Effector CD4-positive, alpha-beta T cell (primary cell): ENCODE measurements at places on chromosomes 3 and 15.

GRCh38 chr15:73786538-73786937, 33.4 kb upstream of the INSYN1 start:
- DNase-seq = no peak

DNA sequence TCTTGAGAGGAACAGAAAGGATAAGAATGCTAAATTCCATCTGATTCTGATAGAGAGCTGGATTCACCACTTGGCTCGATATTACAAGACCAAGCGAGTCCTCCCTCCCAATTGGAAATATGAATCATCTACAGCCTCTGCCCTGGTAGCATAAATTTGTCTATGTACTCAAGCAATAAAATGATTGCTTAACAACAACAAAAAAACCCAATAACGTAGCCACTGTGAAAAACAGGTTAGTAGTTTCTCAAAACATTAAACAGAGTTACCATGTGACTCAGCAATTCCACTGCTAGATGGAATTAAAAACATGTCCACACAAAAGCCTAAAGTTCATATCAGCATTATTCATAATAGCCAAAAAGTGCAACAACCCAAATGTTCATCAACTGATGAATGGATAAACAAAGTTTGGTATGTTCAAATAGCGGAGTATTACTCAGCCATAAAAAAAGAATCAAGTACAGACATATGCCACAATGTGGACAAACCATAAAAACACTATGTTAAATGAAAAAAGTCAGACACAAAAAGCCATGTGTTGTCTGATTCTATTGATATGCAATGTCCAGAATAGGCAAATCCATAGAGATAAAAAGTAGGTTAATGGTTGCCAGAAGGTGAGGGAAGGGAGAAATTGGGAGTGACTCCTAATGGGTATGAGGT, 16.8 kb downstream of the BCL2L10 start:
- no peak for DNase-seq

- DNase-seq = no peak
These were observed 23.4 kb downstream of the RHOA start for GRCh38 chr3:49388289-49388820.

DNA sequence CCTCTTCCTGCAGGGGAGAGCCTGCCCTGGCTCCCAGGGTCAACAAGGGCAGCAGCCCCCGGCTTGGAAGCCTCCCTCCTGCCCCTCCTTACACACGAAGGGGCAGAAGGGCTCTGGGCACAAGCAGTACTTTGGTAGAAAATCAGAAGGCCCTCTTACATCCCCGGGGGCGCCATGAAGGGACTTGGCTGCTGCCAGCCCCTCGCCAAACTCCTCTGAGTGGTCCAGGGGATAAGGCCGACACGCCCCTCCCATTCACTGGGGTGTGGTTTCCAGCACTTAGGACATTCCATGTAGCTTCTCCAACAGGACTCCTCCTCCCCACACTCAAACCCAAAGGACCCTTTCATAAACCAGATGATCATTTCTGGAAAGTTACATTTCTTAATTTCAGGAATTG, 1.2 kb upstream of the ST8SIA2 start:
- DNase-seq = no peak

- DNase-seq = no peak
These were observed 90.8 kb downstream of the GABRG3 start for GRCh38 chr15:27061739-27062138.

- DNase-seq = no peak
These were observed 48.1 kb upstream of the MAP4 start for GRCh38 chr3:48064292-48064829.

- DNase-seq = no peak
These were observed 79.4 kb upstream of the OSTN start for GRCh38 chr3:191119415-191120295.

GRCh38 chr15:67930720-67931119, 90.9 kb upstream of the RNU6-1 start:
- DNase-seq = no peak

DNA sequence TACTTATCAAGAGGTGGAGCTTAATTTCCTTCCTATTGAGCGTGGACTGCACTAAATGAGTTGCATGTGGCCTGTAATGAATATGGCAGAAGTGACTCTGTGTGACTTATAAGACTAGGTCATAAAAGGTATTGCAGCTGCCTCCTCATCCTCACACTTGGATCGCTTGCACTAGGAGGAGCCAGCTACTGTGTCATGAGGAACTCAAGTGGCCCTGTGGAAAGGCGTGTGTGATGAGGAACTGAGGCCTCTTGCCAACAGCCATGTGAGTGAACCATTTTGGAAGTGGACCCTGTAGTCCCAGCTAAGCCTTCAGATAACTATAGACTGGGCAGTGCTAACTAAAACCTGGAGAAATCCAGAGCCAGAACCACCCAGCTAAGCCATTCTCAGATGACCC, 7.1 kb upstream of the SLC30A4 start:
- DNase-seq = no peak

- DNase-seq = no peak
These were observed 21.0 kb upstream of the CYP11A1 start for GRCh38 chr15:74388363-74388951.

DNA sequence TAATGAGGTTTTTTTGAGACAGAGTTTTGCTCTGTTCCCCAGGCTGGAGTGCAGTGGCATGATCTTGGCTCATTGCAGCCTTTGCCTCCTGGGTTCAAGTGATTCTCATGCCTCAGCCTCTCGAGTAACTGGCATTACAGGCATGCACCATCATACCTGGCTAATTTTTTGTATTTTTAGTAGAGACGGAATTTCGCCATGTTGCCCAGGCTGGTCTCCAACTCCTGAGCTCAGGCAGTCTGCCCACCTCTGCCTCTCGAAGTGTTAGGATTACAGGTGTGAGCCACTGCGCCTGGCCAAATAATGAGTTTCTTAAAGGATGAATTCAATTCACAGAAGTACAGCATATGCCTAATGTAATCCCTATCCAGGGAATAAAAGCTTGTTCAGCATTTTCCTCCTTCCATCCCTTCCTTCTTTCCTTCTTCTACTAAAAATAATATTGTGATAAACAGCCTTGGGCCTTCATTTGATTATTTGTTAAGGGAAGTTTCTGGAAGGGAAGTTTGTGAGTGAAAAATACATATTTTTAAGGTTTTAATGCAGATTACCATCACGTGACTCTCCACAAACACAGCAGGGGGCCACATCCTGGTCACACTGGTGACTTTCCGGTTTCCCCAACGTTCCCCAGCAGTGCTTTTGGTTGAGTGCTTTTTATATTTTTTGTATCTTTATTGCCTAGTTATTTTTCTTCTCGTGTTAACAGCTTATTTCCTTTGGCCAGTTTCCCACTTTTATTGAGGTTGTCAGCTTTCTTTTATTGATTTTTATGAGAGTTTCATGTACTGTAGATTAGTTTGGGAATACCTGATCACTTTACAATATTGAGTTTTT, 116.8 kb downstream of the USP13 start:
- DNase-seq = no peak

DNA sequence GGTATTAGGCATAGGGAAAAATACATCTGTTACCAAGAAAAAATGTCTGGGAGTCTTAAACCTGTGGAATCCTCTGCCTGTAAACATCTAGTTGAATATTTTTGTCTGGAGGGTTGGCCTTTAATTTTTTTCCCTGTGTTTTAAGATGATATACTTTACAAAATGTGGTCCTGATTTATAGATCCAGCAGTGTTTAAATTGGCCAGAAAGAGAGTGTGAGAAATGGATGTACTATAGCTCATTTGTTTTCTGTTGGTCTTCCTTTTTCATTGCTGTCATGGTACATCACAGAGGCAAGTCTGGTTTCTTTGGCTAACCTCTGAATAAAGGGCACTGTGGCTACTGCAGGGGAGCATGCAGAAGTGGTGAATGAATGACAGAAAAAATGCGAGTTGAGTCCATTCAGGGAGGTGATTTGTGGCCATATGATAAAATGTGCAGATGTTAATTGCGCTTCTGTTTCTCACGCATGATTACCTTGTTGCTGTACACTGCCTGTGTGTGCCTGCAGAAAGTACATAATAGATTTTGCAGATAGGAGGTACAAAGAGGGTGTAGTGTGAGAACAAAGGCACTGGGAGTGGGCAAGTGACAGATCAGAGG, 150.0 kb downstream of the NFKBIZ start:
- DNase-seq = no peak

DNA sequence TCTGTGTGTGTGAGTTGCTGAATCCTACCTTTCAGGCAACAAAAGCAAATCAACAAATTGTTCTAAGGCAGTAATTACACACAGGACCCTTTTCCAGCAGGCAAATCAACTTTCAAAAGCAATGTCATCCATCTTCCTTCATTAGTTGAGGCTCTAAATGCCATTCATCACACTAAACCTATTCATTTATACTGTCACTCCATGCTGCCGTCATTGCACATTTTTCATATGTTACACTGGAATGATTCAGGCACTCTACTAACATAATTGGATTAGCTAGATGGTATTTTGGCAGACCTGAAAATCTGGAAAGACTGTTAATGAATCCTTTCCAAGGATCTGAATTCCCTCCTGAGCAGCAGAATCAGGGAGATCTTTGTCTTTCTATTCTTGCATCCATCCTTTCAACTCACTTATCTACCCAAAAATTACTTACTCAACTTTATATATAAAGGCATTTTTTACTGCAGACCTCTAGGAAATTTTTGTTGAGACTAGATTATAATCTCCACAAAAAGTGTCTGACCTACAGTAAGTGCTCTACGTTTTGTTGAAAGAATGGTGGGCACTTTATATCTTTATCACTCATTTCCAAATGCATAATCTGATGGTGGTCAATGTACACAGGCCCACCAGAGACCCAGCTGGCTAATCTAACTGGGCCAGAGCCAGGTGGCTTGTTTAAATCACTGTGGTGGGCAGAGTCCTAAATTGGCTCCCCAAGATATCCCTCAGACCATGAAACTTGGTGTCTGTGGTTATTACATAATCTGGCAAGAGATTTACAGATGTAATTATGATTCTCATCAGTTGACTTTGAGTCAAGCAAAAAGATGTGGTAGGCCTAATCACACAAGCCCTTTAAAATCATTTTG, 25.0 kb downstream of the MIX23 start:
- no peak for DNase-seq

DNA sequence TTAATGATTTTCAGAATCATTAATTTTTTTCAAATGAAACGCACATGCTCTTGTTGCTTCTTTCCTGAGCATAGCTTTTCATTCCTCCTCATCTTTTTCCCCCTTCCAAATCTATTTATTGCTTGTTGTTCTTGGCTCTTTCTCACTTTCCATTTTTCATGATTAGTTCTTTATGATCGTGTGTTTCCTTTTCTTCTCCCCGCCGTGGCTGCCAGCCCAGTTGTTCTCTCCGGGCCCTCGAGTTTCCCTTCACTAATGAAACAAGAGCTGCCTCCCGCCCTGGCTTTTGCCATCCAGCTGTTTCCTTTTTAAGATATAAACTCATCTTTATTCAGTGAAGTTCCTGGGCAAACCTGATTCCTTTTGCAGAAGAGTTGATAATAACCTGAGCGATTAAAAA, 170.2 kb upstream of the NR2F2 start:
- DNase-seq = no peak

DNA sequence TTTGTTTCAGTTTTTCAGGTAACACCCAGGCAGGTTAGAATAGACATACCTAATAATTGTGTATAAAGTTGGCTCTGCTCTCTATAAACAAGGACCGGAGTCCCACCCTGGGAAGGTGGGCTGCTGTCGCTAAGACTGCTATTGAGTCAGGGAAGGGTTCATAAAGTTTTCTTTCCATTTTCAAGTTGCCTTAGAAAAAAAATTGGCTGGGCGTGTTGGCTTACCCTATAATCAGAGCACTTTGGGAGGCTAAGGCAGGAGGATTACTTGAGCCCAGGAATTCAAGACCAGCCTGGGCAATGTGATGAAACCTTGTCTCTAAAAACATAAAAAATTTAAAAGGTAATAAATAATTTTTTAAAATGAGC, 11.3 kb upstream of the PIAS1 start:
- no peak for DNase-seq

- DNase-seq = no peak
These were observed 159.5 kb downstream of the CD47 start for GRCh38 chr3:107931326-107931725.

- no peak for DNase-seq
These were observed 119.2 kb upstream of the ZBED2 start for GRCh38 chr3:111714305-111714704.

GRCh38 chr15:74782259-74783071, 585 bp downstream of the CSK start:
- peak; percentile 58 for DNase-seq

DNA sequence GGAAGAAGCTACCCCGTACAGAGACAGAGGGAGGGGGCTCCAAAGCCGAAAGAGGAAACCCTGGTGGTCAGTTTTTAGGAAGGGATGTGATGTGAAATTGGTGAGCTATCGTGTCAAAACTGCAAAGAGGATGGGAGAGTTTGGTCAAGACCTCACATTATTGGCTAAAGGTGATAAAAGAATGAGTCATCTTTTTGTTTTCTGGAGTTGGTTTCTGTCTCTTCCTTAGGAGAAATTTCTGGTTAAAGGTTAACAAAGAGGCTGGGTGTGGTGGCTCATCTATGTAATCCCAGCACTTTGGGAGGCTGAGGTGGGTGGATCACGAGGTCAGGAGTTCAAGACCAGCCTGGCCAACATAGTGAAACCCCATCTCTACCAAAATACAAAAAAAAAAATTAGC, 217.8 kb upstream of the CBLB start:
- DNase-seq = no peak

DNA sequence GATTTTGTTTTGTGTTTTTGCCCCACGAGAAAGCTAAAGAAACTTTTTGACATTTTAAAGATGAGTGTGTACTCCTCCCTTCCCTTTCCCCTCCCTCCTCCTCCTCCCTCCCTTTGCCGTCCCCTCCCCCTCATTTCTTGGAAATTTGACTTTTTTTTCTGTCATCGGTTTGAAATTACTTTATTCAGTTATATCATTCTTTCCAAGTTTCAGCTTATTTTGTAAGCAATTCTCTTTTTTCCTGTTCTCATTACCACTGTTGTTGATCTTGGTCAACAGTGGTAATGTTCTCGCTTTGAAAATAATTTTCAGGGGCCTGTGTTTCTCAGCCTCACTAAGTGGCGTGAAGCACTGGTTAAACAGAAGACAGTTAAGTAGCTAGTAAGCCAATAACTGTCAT, 178.4 kb downstream of the AKAP13 start:
- DNase-seq = no peak

GRCh38 chr3:119243712-119244111, 3.0 kb upstream of the B4GALT4 start:
- no peak for DNase-seq

DNA sequence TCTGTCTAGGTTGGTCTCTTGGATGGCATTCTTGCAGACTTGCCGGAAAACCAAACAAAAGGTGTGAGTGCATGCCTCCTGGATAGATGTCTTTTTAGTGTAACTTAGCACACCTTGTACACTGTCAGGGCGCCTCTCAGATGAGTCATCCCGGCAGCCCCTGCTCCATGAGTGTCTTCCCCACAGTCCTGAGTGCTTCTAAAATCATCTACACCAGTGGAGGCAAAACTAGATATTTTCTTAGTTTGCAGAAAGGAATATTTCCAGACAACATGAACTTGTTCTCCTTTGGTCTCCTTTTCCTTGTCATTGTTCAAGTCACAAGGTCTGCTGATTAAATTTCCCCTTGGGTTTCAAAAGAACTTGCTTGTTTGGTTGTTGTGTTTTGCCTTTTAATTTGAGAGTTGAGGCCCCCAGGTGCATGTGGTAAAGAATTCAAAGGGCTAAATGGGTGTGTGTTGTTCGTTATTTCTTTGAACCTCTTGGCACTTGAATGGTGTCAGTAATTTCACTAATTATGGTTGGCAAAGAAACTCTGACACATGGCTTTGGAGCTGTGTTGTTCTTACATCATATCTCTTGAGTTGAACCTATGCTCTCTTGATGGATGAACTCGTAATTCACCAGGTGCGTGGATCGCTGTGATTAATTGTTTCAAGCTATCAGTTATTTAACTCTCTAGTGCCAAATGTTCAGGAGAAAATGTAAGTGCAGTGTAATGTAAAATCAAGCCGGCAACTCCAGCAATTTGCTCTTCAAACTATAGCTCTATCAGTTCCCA, 98.2 kb downstream of the IGF1R start:
- DNase-seq = no peak
